Activated T-cell treated with anti-CD3 and anti-CD28 coated beads for 4 hours (primary cell): ENCODE measurements at places on chromosomes 6 and 20.

GRCh38 chr20:3818155-3819151 lies 1.9 kb upstream of the AP5S1 start:
- no peak for DNase-seq

- DNase-seq, result no peak
These were observed 42.5 kb downstream of the PANK2 start for GRCh38 chr20:3931664-3932063.

- DNase-seq, result no peak
These were observed 73.2 kb downstream of the RSPO3 start for GRCh38 chr6:127191716-127192115.

DNA sequence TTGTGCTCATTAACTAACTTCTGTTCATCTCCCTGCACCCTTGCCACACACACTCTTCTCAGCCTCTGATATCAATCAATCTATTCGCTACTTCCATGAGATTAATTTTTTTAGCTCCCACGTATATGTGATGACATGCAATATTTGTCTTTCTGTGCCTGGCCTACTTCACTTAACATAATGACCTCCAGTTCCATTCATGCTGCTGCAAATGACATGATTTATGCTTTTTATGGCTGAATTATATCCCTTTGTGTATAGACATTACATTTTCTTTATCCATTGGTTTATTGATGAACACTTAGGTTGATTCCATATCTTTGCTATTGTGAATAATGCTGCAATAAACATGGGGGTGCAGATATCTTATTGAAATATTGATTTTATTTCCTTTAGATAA lies 50.8 kb upstream of the SPTLC3 start:
- DNase-seq, result no peak

GRCh38 chr6:132785936-132786335 lies 12.5 kb downstream of the SLC18B1 start:
- DNase-seq, result no peak

DNA sequence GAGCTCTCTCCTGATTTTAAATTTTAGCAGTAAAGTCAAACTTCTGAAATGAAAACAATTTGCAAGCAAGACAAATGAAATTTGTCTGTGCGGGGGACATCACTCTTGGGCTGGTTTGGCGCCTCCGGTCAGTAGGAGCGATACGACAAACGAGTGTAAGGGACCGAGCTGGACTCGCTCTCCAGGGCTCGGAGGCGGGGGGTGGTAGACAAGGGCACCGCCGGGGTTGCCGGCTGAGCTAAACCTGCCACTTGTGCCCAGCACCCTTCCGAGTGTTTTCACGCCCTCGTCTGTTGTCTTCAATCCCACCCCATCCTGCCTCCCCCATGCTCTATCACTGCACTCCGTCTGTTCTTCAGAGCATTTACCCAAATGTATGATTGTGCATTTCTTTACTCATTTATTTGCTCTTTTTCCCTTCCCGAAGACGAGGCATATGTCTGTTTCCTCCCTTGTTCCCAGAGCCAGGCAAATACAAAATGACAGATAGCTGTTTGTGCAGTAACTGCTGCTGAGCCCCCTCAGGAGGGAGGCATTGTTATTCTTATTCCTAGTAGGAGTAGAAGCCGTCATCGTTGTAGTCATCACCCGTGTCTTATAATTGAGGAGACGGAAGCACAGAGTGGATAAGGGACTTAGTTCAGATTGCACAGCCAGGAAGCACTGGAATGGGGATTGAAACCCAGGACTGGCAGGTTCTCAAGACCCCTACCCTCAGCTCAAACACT lies 62.8 kb upstream of the APCDD1L start:
- no peak for DNase-seq

- DNase-seq, result no peak
These were observed 21.6 kb upstream of the MYB start for GRCh38 chr6:135159531-135159930.

GRCh38 chr6:10505529-10505928 lies 15.6 kb upstream of the GCNT2 start:
- no peak for DNase-seq

GRCh38 chr20:5067877-5068645 lies 51.7 kb downstream of the PCNA start:
- no peak for DNase-seq

- no peak for DNase-seq
These were observed 149.2 kb downstream of the MOXD1 start for GRCh38 chr6:132252113-132252512.

DNA sequence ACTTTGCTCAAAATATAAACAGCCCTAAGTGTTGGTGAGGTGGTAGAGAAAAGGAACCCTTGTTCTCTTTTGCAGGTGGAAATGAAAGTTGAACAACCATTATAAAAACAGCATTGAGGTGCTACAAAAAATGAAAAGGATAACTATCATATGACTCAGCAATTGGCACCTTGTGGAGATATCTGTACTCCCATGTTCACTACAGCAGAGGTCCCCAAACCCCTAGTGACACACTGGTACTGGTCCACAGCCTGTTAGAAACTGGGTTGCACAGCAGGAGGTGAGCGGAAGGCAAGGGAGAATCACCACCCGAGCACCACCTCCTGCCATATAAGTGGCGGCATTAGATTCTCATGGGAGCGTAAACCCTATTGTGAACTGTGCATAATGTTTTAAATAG lies 267.4 kb upstream of the THEMIS start:
- no peak for DNase-seq

GRCh38 chr20:34824026-34824425 lies 1.4 kb downstream of the NCOA6 start:
- no peak for DNase-seq

- peak; percentile 11 for DNase-seq
These were observed 593 bp downstream of the MMP24 start for GRCh38 chr20:35226884-35227681.

DNA sequence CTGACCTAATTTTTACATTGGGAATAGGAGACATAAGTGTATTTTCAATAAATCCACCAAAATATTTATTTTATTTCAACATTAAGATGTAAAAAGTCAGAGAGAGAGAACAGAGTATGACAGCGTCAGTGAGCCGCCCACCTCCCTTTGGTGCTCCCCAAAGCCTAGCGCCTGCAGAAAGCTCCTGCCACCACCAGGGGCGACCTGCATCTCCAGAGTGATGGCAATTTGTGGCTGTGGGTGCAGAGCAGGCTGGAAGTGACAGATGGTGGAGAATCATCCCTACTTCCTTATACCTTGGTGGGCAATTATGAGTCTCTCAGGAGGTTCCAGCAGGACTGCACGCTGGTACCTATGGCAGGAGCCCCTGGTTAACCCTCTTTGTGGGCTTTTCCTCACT lies 87.3 kb downstream of the PTPRT start:
- DNase-seq, result no peak

- DNase-seq, result no peak
These were observed 16.1 kb upstream of the LAMP5 start for GRCh38 chr20:9498322-9498721.

DNA sequence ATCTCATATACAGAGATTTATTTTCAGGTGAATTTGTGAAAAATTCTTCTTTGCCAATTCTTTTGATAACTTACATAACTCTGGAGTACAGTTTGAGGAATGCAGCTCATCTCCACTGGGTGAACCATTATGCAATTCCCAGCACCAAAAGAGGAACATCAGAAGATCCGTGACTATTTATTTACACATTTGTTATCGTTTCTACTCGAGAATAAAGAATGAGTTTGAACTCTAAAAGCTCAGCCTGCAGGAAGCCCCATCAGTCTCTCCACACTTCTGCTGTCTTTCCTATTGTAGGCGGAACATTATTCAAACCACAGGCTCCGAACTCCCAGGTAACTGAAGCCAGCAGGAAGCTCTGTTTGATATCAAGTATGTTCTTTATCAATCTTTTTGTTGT lies 95.9 kb upstream of the IFNGR1 start:
- DNase-seq, result no peak

DNA sequence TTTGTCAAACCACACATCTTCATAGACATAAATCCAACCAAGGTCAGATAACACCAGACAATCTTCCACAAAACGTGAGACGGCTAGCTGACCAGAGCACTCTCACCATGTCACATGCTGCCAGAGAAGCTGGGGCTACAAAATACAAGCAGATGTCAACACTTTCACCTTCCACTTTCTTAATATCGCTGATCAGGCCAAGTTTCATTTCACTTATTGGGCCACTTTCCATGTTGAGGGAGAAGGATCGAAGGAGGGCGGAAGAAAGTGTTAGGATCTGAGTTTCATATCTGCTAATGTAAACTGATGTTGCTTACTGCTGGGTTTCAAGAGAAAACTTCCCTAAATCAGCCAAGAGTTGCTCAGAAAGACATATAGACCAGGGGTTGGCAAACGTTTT lies 177.0 kb upstream of the PRDM1 start:
- DNase-seq, result no peak

GRCh38 chr6:146359131-146359530 lies 184.5 kb upstream of the RAB32 start:
- DNase-seq, result no peak
